CD4-positive, alpha-beta T cell treated with Interleukin-10 for 1 hour (primary cell): ENCODE measurements at places on chromosomes 2 and 18.

DNA sequence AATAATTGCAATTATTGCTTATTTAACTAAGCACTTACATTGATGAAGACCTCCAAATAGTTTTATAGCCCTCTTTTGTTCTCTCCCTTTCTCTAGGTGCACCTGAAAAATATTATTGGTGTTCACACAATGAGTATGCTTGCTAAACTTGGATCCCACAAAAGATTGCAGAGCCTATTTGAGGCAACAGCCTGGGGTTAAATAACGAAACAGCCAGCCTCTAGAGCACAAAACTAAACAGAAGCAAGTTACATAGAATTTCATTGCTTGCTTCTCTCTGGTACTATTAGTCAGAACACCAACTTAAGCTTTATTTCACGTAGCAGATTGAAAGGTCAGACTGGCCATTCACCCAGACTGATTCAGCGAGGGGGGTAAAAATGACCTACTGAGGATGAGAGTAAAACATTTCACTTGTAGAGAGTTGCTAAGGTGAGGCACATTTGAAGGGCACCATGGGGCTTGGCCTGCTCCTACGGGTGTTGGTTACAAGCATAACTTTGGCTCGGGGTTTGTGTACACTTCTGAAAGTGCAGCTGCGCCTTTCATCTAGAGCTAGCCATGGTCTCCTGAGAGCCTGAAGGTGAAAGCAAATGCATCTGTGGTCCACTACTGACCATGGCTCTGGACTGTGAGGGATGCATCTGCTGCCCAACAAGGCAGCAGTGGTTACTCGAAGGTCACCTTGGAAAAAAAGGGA is 225.1 kb upstream of the LRRTM1 start:
- DNase-seq, result no peak

- no peak for DNase-seq
Measured at GRCh38 chr2:180291552-180292421, 284.7 kb upstream of the CWC22 start.

DNA sequence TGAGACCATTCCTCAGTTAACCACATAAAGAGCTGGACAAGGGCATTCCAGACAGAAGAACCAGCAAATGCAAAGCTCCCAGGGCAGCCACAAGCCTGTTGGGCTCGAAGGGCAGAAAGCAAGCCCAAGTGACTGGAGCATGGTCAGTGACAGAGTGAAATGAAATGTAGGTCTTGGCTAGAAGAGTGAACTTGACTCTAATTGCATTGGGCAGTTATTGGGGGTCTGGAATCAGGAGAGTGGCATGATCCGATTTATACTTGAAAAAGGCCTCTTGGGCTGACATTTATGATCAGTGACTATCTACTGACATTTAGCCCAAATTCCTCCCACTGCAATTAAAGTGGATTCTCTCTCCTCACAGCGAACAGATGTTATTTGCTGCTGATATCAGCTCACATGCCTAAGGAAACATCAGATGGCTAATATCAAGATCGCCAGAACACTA is 152.5 kb upstream of the KLF7 start:
- no peak for DNase-seq

DNA sequence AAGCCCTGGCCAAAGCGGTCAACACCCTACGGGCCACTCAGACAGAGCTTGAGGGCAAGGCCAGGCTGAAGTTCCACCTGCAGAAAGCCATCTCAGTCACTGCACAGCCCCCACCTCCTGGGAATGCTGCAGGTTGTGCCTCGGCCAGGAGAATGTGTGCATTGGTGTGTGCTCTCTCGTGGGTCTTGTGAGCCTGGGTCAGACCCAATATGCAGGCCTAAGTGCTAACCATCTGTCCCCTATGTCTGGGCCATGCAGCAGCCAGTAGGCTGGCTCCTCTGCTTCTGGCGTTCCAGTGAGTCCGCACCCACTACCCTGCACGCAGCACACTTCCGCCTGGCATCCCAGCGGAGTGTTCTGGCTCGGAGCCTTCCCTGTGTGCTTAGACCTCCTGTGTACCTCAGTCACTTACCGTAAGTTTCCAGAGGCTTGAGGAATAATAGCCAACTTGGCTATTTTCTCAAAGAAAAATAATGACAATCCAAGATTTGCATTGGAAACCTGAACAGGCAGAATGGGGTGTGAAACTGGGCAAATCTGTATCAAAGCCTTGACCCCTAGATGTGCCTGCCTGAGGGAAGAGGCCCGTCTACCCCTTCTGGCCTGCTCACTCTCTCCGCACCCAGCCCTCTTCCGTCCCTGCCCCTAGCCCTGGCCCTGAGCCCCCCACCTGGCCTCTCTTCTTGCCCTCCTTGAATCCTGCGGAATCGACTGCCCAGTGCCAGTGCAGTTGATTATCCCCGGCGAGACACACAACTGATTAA is 7.2 kb downstream of the SIX3 start:
- no peak for DNase-seq

- no peak for DNase-seq
Measured at GRCh38 chr2:224999754-225000153, 42.5 kb downstream of the DOCK10 start.

- DNase-seq, result no peak
Measured at GRCh38 chr2:134406311-134406710, 152.4 kb downstream of the MGAT5 start.

GRCh38 chr2:65940856-65941255 is 494.1 kb upstream of the MEIS1 start:
- DNase-seq, result no peak

GRCh38 chr2:45627911-45628310 is 16.8 kb upstream of the SRBD1 start:
- DNase-seq, result no peak

DNA sequence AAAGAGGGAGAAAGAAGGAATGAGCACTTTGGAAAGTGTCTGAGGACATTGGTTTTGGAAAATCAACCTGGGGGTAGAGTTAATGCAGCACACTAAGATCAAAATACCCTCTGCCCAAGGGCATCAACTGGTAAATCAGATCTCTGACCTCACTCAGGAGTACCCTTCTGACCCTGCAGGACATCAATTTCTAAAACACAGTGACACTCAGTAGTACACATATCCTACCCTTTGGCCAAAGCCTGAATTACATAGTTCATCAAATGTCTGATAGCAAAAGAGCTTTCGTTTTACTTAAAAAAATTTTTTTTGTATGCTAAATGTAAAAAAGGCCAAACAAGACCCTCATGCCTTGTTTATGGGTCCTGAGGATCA is 118.4 kb upstream of the CTNNA2 start:
- no peak for DNase-seq

DNA sequence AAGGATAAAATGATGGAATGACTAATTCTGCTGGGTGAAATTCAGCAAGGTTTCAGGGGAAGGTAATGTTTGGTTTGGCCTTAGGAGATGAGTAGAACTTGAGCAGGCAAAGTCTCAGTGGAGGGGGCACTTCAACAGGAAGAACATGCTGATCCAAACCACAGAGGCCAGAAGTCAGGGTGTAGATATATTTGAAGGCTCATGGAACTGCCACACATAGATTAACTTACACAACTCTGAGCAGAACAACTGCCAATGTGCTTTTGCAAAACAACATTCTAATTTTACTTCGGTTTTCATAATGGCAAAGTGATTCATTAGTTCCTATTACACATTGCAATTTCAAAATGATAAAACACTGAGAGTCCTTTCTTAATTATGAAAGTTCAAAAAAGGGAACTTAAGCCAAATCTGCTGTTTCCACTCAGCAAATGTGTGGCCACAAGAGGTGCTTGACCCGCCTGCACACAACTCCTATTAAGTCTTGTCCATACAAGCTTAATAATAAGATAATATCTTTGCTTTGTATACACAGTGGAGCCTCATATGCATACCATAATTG is 284.8 kb downstream of the MREG start:
- no peak for DNase-seq

- DNase-seq, result peak; percentile 41
Measured at GRCh38 chr2:203534621-203535077, 452 bp downstream of the RAPH1 start.
